ENCODE measurements at places on chromosomes 3 and 15.

GRCh38 chr15:76840830-76841460, 64.2 kb downstream of the SCAPER start:
- peak; percentile 42 for DNase-seq

DNA sequence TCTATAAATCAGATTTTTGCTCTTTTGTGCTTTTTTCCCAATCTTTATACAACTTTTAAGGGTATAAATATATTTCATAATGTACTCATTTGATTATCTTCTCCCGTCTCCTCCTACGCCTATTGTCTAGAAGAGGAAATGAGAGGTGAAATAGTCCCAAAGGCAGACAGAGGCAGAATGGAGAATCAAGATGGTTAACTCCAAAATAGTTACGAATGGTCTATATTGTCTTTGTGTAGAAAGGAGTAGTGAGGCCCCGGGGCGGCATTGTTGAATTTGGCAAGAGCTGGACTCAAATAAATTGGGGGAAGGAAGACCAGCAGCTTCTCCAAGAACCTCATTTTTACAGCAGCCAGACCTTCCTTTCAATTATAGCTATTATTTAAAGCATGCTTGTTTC, 23.9 kb downstream of the ITPR1 start:
- DNase-seq = no peak

DNA sequence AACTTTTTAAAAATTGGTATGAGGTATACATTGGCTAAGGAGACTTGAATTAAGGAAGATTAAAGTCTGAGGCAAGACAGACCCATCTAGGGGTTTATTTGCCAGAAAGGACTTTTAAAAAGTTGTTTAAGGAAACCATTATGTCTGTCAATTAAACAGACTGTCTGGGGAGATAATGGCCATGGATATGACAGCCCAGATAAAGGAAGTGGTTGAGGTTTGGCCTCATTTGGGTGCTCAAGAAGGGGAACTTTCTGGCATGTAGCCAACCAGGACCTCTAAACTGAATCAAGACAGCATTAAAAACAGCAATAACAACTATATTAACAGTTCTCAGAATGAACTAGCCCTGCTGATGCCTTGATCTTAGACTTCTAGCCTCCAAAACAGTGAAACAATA, 9.9 kb upstream of the CD200R1L start:
- DNase-seq = no peak

- DNase-seq = peak; percentile 37
These were observed 14.2 kb upstream of the SUCNR1 start for GRCh38 chr3:151859233-151859673.

GRCh38 chr15:69601711-69602504, 149.3 kb downstream of the RPLP1 start:
- DNase-seq = no peak

- DNase-seq = no peak
These were observed 45.7 kb downstream of the PDHB start for GRCh38 chr3:58387650-58388546.

DNA sequence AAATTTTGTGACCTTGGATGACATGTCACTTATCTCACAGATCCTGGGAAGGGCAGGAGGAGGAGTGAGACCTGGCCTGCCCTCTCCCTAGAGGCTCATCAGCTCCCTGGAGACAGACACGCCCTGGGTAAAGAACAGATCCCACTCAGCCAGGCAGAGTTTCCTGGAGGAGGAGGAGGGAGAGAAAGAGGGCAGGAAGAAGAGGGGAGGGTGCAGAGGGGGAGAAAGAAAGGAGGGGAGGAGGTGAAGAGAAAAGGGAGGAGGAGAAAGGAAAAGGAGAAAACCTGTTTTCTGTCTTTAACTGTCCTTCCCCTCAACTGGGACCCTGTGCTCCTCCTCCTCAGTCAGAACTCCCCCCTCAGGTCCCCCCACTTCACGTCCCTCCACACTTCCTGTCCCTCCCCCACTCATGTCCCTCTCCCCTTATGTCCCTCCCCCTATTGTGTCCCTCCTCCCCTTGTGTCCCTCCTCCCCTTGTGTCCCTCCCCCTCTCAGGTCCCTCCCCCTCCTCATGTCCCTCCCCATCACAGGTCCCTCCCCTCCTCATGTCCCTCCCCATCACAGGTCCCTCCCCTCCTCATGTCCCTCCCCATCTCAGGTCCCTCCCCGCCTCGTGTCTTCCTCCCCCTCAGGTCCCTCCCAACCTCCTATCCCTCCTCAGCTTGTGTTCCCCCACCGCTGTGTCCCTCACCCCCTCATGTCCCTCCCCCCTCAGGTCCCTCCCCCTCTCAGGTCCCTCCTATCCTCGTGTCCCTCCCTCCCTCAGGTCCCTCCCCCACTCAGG, 52.3 kb upstream of the CGNL1 start:
- DNase-seq = peak; percentile 88

DNA sequence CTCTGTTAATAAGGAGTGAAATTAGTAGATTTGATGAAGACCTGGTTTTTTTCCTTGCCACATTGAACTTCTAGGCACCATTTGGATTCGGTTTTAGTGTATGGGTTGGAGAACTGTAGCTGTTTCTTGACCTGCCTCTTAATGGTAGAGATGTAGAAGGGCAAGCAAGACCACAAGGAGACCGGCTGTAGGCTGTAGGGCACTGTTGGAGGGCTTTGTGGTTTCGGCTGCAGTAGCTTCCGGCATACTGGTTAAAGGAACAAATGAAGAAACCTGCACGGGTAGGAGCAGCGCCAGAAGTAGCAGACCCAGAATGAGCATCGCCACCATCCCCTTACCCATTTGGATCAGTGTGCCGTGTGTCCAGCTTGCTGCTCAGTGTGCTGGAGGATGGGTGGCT, 7.9 kb downstream of the PCLAF start:
- no peak for DNase-seq

DNA sequence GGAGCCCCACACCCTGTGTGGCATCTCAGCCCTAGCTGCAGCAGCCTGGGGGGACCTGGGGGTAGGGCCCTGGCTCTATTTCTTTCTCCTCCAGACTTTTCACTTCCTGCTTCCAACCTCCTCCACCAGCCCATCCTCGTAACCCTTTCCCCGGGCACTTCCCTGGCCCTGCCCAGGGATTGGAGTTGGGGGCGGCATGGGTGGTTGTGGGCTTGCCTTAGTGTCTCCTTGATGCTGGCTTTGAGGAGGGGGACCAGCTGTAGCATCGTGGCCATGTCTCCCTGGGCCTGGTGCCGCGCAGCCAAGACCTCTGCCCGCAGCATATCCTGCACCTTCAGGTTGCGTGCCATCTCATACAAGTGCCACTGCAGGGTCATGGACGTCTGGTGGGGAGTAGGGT, 28.1 kb downstream of the CYP11A1 start:
- no peak for DNase-seq

DNA sequence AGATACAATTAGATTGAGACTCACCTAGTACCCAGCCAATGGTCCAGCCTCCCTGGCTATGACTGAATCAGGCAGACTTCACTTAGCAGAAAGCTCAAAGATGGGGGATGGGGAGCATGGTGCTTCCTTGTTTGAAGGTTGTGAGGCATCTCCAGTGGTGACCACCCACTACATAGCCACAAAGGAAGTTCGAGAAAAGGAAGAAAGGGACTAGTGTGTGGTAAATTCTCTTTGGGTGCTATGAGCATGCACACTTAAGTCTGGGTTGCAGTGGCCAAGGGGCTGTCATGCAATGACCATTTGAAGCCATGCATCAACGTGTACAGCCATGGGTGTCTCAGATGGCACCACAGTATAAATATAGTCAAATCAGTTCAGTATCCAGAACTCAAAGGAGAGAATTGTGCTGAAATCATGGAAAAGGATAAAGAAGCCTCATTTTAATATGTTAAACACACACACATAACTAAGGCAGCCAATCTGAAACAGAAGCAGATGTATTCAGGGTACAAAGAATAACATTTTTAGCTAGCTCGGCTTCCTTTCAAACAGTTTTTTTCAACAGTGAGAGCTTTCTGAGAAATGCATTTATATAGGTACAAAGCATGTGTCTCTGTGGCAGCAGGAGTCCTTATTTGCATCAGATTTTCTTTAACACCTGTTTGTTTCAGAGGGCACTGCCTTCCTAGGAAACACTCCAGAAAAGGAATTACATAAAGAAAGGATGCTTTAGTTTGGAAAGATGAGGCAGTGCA, 275.5 kb downstream of the GAP43 start:
- DNase-seq = peak; percentile 72

DNA sequence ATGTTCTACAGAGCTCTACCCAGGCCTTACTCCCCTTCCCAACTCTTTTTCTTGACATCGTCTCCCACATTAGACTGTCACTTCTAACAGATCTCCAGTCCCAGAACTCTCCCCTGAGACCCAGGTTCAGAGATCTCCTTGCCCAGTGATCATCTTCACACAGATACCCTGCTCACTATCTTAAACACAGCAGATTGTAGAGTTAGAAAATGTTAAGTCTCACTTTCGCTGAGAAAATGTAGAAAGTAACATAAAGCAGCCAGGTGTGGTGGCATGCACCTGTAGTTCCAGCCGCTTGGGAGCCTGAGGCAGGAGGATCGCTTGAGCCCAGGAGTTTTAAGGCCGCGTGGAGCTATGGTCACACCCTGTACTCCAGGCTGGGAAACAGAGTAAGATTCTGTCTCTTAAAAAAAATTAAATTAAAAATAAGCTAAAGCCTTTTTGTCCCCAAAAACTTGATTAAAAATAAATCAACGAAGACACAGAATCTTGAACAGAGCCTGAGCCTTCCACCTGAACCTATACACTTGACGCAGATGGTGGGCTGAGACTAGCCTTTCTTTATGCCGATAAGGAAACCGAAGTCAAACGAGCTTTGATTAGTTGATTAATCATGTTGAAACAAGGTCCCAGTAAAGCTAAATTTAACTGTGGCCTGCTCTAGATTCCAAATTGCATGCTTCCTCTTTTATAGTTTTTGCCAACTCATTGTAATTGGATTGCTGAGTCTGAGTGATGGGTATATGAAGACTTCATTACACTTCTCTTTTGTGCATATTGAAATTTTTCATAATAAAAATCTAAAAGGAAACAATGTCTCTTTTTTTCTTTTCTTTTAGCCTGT, 31.3 kb upstream of the BLM start:
- DNase-seq = no peak

DNA sequence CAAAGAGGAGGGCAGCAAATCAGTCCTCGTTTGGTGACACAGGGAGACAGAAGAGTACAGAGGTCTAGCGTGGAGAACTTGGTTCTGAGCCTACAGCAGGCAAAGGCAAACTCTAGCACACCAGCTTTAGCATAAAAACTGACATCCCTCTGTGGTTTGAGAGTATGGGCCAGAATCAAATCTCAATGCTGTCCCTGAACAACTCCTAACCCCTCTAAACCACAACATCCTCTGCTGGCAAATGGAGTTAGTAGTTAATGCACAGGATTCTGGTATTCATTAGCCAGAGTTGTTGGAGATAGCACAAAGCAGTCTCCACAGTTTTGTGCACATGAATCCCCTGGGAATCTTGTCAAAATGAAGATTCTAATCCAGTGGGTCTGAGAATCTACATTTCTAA, 315.8 kb downstream of the NTRK3 start:
- DNase-seq = no peak

- no peak for DNase-seq
These were observed 20.0 kb upstream of the PHC3 start for GRCh38 chr3:170201527-170201926.

- no peak for DNase-seq
These were observed 68.4 kb downstream of the MINDY2 start for GRCh38 chr15:58839485-58839884.

DNA sequence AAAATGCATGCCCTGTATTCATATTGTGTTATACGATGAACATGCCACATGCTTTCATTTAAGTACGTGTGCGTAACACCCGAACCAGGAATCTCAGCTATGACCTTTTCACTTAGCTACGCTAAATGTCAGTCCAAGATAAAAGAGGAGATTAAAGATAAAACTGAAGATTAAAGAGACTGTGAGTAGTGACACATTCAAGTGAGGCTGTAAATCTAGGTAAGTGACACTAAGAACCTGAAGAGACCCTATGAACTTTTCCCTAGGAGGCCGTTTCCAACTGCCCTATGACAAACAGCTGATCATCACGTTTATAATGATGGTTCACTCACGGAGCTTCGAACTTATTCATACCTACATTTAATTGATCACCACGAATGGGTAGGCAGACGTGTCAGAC, 32.2 kb downstream of the TFRC start:
- DNase-seq = no peak

GRCh38 chr15:70559265-70560239, 203.8 kb downstream of the UACA start:
- no peak for DNase-seq

- DNase-seq = no peak
These were observed 12.7 kb downstream of the ARHGEF3 start for GRCh38 chr3:56789076-56789475.

- DNase-seq = no peak
These were observed 464.2 kb downstream of the LPP start for GRCh38 chr3:188617988-188618701.

DNA sequence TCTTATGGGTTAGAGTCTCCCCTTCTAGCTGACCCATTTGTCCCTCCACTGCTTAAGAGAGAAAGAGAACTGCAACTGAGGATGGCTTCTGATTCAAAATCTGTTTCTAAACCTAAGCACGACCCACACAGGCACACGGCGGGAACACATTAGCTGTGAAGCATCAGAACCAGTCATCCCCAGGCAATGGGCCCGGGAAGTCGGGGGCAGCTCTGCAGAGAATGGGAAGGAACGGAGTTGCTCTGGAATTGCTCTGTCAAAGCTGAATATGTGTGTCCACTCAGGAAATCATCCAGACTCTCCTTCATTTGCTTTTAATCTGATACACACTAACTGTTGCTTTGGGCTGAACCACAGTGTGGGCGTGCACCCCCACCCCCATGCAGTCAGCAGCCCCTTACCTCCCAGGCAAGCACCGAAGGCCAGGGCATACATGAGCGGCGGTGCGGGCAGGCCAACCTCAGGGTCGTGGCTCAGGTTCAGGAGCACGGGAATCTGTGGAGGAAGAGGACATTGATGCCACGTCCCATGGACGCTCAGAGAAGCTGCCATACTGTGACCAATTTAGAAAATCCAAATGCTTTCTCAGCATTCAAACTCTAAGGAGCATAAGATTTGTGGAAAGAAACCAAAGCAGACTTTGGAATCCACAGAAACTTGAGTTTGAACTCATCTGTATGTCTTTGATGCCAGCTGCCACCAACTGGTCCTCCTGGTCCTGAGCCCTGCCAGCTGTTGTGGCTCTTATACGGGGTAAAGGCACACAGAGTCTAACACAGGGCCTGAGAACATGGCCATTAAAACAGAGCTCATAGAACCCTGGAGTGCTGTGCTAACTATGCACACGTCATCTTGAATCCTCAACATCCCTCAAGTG, 247.9 kb downstream of the OCA2 start:
- DNase-seq = no peak

All from NCI-H526 treated with DMSO at 0.1 percent for 48 hours (cell line).